NCI-H446 (cell line): ENCODE measurements at places on chromosomes 2 and 18.

DNA sequence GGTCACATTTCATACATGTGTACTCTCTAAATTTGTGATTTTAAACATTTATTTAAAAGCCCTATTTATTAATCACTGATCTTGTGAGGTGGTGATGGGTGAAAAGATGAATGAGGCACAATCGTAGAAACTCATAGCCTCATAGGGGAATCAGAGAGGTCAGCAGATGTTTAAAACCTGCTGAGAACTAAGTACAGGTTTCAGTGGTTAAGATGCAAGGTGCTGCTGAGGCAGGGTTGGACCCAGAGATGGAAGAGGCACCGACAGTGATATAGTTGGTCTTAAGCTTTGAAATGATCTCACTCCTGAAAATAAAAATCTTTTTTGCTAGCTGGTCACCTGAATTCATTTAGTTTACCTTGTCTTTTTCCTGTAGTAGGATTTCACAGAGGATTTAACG is 49.6 kb downstream of the LINC00305 start:
- no peak for DNase-seq

DNA sequence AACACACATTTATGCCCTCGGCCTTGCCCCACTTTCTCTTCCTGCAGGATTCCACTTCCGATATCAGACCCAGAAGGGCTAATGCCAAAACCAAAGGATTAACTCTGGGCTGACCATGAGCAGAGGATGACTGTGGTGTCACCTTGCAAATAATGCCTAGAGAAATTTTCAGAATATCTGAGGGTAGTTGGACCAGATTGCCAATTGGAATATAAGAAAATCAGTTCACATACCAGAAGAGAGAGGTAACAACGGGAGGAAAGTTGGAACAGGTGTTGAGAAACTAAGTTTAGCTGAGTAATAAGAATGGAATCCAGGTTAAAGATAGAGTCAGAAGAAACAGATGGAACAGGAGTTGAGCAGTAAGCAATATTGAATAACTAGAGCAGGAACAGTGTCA is 232.7 kb upstream of the UBE2E3 start:
- no peak for DNase-seq

DNA sequence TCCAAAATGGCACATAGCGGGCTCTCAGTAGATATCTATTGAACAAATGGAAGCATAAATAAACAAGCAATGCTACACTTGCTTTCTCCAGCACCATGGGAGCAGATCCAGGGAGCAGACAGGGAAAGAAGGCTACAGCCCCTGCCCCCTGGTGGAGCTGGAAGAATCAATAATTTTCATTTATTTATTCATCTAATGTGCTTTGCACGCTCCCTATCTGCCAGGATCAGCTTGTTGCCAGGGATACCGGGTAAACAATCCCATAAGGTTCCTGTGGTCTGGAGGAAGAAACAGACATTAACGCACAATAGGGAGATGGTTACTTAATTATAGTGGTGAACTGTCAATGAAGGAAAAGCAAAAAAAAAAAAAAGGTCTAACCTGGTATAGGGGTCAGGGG is 40.1 kb upstream of the CLASP1 start:
- peak; percentile 18 for DNase-seq

DNA sequence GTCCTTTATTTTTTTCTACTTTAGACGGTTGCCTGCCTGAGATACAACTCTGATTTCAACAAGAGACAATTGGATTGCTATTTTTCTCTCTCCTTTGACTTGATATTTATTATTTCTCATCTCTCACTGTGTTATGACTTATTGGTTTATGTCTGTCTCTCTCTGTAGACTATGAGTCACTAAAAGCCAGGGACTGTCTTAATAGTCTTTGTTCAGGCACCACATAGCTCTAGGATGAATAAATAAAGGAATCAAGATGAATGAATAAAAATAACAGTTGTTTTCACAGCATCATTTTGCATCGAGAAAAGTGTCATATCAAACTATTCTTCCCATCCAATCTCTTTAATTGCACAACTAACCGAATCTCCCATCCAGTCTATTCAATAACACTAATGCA is 31.4 kb upstream of the CD28 start:
- no peak for DNase-seq

GRCh38 chr2:167814881-167815718 is 432.3 kb downstream of the STK39 start:
- no peak for DNase-seq

GRCh38 chr2:239523954-239524330 is 123.1 kb upstream of the HDAC4 start:
- no peak for DNase-seq

- DNase-seq: no peak
These were observed 42.0 kb downstream of the SOCS6 start for GRCh38 chr18:70330887-70331286.

DNA sequence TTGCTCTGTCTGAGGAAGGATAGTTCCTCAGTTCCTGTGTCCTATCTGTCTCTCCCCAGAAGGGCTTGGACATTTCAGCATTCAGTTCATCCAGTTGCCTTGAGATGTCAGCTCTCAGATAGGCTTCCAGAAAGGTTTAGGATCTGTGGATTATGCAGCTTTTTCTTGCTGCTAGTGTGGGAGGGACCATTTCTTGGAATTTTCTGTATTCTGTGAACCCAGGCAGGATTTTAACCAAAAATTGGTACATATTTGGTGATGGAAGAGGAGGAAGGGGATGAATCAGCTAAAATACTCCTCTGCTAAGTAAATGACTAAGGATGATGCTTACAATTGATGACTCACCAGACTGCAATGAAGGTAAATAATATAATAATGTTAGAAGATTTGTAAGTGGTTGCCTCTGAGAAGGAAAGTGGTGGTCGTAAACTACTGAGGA is 58.6 kb upstream of the DOCK10 start:
- no peak for DNase-seq

GRCh38 chr2:19461504-19462255 is 103.3 kb upstream of the OSR1 start:
- no peak for DNase-seq

DNA sequence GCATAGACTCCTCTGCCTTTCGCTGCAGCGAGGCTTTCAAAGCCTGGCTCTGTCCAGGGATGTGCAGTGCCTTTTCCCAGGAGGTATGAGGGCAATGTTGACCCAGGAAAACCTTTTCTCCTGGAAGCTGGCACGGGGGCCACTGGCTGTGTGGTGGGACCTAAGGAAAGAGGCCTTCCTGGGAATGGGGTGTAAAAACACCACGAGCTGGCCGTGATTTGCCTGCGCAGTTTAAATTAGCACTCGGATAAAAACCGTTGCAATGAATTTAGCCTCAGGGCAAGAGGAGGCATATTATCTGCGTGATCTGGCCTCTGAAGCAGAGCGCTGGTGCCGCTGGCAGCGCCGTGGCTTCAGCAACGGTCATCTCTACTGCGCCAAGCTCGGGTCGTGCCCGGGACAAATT is 3.0 kb downstream of the OSR1 start:
- no peak for DNase-seq

DNA sequence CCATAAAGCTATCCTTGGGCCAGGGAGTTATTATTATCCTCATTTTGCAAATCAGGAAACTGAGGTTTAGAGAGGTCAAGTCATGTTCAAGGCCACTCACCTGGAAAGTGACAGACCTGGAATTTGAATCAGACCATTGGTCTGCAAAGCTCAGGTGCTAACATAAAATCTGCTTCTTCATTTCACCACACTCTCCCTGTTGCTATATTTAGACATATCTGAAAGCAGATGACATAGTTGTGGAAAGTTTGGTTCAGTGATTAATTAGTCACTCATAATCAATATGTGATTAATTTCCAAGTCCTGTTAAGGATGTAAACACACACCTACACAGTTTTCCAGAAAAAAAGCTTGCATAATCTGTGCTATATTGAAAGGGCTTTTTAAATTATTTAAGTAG is 57.4 kb downstream of the LINC00305 start:
- no peak for DNase-seq

GRCh38 chr2:208542465-208543041 is 136.0 kb downstream of the PTH2R start:
- DNase-seq: no peak

GRCh38 chr18:13501543-13501887 is 224.8 kb downstream of the FAM210A start:
- DNase-seq: no peak

DNA sequence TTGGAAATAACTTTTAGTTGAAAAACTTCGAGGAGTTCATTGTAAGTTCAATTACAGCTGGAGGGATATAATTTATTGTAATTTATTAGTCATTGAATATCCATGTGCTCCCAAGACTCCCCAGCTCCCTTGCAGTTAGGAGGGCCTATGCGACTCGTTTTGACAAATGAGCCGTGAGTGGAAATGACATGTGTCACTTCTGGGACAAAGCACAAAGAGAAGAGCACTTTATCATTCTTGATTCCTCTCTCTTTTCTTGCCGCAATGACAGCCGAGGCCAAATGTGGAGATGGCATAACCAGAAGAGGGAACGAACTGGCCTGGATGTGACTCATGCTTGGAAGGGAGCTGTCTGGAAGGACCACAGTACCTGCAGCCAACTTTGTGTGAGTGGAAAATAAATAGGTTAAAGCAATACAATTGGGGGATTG is 44.2 kb upstream of the ITSN2 start:
- DNase-seq: peak; percentile 3

DNA sequence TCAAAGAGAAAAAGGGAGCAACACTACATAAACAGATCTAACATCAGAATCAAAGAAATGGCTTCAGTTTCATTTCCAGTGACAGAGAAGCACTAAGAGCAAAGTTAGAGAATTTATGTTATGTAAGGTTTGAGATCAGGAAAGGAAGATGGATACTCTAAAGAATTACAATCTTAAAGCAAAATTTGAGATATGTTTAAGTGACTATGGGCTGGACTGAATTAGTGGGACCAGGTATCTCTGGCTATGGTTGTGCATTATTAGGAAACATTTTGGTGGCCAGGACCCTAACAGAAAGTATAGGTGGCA is 208.2 kb downstream of the CCDC178 start:
- no peak for DNase-seq

DNA sequence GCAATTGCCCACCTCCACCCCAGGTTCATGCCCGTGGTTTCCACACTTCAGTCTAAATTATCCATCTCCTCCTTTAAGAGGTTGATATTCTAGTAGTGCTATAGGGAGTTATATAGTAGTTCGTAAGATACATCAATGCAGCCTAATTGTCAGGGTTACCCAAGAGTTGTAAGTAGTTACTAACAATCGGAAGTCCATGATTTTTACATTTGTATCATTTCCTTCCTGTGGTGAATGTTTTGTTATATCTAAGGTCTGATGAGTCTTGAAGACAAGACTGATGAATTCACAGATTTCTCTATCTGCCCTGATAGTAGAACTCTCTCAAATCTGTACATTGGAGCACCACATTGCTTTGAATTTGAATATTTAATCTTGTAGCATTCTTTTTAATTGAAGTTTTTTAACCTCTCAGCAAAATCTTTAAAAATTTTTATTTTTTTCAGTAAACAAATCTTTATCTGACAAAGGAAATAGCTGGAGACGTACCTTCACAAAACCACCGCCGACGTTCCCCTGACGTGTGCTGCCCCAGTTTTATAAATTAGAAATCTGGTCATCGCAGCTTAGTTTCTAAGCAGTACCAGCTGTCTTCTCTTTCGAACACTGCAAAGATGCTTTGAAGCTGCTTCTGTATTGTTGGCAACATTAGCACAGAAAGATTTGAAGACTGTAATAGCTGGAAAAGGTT is 264.5 kb downstream of the SOCS6 start:
- no peak for DNase-seq

DNA sequence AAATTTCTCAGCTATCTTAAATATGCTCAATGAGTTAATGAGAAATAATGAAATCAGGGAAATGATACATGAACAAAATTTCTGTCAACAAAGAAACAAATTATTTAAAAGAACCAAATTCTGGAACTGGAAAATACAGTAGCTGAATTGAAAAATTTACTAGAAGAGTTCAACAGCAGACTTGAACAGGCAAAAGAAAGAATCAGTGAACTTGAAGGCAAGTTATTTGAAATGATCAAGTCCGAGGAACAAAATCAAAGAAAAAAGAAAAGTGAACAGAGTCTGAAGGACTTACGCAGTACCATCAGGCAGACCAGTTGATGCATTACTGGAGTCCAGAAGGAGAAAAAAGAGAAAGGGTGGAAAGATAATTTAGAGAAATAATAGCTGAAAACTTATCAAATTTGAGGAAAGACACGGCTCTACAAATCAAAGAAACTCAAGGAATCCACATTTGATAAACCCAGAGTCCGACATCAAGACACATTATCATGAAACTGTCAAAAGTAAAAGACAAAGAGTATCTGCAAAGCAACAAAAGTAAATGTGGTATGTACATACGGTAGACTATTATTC is 83.6 kb downstream of the CCDC138 start:
- DNase-seq: no peak

DNA sequence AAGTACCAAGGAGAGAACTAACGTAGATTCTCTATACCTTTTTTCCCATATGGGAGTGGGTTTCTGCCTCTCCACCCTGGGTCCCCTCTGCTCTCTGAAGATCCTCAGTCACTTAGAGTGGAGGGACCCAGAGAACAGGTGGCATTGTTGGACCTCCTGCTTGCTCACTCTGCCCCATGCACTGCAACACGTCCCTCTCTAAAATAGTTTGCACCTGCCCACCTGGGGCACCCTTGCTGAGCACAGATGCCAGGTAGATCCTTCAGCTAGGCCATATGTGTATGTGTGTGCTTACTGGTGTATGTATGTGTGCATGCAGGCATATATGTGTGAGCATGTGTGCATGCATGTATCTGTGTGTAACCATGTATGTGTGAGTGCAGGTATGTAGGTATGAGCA is 2.2 kb downstream of the IL36RN start:
- no peak for DNase-seq

- DNase-seq: no peak
These were observed 101.4 kb downstream of the PLA2R1 start for GRCh38 chr2:159961037-159961436.

- DNase-seq: no peak
These were observed 417.0 kb upstream of the NRXN1 start for GRCh38 chr2:51448911-51449310.

DNA sequence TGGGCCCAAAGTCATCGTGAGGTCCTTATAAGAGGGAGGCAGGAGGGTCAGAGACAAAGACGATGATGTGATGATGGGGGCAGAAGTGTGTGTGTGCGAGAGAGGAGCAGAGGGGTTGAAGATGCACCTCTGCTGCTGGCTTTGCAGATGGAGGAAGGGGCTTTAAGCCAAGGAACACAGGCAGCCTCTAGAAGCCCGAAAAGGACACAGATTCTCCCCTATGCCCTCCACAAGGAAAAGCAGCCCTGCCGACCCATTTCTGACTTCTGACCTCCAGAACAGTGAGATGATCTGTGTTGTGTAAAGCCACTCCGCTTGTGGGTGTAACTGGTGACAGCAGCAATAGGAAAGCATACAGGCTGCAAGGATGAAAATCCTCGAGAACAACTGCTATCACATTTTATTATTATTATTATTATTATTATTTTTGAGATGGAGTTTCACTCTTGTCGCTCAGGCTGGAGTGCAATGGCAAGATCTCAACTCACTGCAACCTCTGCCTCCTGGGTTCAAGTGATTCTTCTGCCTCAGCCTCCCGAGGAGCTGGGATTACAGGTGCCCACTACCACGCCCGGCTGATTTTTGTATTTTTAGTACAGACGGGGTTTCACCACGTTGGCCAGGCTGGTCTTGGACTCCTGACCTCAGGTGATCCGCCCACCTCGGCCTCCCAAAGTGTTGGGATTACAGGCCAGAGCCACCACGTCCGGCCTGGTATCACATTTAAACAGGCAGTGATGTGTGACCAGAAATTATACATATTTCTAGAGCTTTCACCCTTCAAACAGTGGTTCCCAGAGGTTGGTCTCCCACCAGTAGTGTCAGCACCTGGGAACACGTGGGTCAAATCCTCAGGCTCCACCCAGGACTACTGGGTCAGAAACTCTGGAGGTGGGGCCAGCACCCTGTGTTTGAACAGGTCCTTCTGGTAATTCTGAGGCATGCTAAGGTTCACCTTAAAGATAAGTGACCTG is 170.5 kb downstream of the TGIF1 start:
- no peak for DNase-seq
